ENCODE measurements at places on chromosomes 2 and 18. TPM values are rescaled to one million over a fixed set of nuclear protein-coding genes. Genes with fewer than 3 reads are reported as not detected.

GRCh38 chr2:86221066-86221684 lies 21.9 kb downstream of the MRPL35 start:
- DNase-seq, result peak; percentile 58

GRCh38 chr2:69191634-69192033 lies 178.7 kb downstream of the ANTXR1 start:
- DNase-seq, result no peak

GRCh38 chr18:44458777-44459176 lies 221.9 kb upstream of the SETBP1 start:
- peak; percentile 37 for DNase-seq

DNA sequence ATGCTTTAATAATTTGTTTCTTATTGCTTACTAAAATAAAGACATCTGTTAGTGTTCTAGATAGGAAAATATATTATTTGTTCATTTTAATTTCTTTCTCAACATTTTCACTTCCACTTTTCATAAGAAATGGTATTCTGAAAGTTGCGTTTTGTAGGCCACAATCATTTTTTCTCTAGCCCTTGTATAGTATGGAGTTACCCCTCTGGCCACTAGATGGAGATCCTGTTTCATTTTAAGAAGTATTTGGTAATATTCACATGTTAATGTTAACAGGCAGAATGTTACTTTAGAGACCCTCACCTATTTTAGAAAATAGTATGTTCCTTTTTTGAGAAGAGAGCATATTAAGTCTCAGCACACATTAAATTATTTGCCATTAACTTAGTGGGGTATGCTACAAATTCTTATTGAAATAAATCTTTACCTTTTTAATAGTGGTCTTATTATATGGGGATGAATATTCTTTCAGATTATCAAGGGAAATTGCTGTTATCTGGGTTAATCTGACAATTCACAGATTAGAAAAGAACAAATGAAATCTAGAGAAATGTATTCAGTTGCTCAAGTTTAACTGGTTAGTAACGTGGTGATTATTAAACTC lies 73.9 kb upstream of the TTC27 start:
- peak; percentile 54 for DNase-seq

- DNase-seq, result peak; percentile 16
Observed at GRCh38 chr2:888211-888801, 62.3 kb upstream of the SNTG2 start.

DNA sequence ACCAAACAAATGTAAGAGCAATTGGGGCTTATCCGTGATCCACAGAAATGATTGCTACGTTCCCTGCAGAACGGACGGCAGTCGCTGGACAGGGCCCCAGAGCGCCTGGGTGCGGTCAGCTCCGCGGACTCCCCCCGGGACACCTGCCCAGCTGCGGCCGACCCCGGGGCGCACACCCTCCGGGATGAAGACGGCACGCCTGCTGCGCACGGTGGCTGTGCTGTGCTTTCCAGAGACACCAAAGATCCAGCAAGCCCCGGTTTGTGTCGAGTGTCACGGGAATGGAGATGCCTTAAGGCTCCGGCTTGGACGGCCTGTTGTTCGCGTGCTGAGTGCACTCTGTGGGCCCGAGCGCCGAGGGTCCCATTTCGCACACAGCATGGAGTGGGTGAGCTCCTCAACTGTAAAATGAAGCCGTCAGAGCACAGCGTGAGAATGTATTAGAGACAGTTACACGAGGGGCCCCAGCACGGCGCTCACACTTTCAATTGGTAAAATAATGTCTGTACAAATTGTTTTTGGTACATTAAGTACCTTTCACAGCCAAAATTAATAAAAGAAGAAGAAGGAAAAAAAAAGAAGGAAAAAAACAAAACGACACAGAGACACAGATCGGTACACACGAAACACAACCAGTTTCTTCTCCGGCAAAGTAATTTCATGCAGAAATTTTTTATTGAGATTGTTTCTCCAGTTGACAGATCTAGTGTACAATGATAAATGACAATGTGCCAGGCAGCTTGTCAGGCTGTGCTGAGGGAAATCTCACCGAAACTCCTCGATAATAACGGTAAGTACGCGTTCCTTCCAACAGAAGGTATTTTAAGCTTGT lies 615.8 kb upstream of the SALL3 start:
- no peak for DNase-seq

GRCh38 chr18:74265546-74266098 lies 26.1 kb downstream of the CYB5A start:
- DNase-seq, result no peak

GRCh38 chr18:30675072-30675471 lies 367.5 kb downstream of the DSC3 start:
- DNase-seq, result no peak

GRCh38 chr2:39023649-39024048 lies 97.2 kb downstream of the SOS1 start:
- DNase-seq, result no peak

- no peak for DNase-seq
Observed at GRCh38 chr2:224469374-224469964, 67.6 kb upstream of the FAM124B start.

GRCh38 chr2:59791004-59791618 lies 762.3 kb downstream of the BCL11A start:
- no peak for DNase-seq

- DNase-seq, result no peak
Observed at GRCh38 chr18:63907664-63908063, at the start of gene SERPINB10. Gene SERPINB10 (plus strand): TSS chr18:63907958. CDS start chr18:63915511, 7,553 bp downstream.

GRCh38 chr2:115160531-115161080 lies 718.2 kb downstream of the DPP10 start:
- no peak for DNase-seq

DNA sequence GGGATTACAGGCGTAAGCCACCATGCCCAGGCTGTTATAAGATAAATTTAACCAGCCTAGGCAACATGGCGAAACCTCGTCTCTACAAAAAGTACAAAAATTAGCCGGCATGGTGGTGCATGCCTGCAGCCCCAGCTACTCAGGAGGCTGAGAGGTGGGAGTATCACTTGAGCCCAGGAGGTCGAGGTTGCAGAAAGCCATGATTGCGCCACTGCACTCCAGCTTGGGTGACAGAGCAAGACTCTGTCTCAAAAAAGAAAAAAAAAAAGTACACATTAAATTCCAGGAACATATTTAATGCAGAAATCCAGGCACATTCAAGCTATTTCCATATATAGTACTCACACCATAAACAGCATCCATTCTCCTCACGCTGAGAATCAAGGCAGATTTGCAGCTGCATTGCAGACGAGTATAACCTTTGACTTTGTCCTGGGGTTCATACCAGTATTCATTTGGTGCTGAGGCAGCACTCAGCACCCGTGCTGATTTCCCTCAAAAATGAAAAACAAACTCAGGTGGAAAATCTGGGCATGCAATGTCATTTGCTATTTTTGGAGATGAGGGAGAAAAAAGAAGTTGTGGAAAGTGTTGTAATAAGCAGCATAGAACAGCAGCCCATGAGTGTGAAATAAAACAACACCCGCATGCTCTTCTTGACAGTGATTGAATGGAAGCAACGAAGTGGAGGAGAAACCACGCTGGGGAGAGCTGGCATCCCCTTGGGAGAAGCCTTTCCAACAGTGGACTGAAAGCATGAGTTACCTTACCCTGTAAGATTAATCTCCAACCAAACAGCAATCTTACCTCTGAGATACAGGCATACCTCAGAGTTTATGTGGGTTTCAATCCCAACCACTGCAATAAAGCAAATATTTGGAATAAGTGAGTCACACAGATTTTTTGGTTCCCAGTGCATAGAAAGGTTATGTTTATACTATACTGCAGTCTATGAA lies 46.8 kb upstream of the ANXA4 start:
- peak; percentile 97 for DNase-seq

GBX2 gene
- total RNA-seq, result 30.5 TPM

UGT1A3 gene
- not detected for total RNA-seq

LONRF2 gene
- total RNA-seq, result 1.1 TPM

ATG16L1 gene
- total RNA-seq, result 173 TPM
